ENCODE measurements at places on chromosomes 3 and 15.

GRCh38 chr15:73560501-73561117 is 72.6 kb downstream of the NPTN start:
- peak; percentile 55 for DNase-seq

DNA sequence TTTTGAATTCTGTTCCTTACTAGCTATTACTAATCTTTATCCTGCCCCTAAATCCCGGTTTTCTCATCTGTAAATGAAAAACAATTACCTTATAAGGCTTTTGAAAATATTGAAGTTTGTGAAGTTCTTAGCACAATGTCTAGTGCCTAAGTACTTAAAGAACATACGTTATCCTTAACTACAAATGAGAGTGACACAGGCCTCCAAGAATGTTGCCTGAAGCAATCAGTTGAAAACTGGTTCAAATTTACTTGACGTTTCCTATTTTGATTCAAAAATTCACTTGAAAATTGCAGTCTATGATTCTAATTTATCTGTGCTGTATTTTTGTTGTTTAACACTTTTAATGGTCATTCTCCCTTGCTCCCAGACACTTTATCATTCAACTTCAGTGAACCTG is 3.2 kb downstream of the SENP7 start:
- no peak for DNase-seq

GRCh38 chr15:64037116-64037515 is 9.2 kb downstream of the DAPK2 start:
- DNase-seq, result no peak

DNA sequence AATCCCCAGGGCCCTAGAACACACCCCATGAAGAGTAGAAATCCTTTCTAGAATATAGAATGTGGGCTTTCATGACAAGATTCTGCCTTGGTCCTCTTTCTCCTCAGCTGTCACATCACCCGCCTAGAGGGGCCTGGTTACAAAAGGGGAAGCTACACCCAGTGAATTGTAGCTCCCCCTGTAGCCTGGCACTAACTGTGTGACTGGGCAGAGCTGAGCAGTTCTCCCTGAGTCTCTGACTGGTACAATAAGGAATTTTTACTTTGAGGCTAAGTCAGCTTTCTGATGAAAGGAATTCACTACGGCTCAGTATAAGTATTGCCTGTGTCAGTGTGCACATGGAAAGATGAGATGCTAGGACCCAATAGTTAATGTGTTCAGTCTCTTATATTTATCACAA is 28.7 kb upstream of the ZNF148 start:
- no peak for DNase-seq

- no peak for DNase-seq
Observed at GRCh38 chr3:111695636-111696117, 100.5 kb upstream of the ZBED2 start.

DNA sequence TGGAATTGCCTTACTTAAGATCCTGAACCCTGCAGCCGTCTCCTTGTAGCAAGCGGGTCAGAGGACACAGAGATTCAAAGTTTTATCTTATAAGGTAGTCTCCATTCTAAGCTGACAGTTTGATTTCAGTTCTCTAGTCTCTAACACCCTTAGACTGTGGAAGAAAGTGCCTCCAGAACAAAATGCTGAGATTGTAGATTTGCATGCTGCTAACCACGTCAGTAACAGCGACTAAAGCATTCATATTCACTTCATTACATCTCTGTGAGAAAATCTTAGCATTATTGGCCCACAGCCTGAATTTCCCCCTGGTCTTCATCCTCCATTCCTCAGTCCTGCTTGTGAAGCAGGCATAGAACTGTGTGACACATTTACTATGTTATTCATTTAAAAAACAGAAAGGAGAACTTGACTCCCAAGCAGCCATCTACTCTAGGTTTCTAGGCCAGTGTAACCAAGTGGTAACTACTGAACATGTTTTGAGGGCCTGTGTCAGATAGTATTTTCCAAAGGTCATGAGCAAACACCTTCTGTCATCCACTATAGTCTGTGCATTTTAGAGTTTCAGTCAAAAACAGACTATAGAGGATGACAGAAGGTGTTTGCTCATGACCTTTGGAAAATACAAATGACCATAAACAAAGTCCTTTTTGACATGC is 27.4 kb downstream of the ARIH2 start:
- DNase-seq, result no peak

GRCh38 chr3:117084739-117085270 is 375.2 kb downstream of the TUSC7 start:
- no peak for DNase-seq

- no peak for DNase-seq
Observed at GRCh38 chr3:52494445-52494844, 693 bp upstream of the STAB1 start.

DNA sequence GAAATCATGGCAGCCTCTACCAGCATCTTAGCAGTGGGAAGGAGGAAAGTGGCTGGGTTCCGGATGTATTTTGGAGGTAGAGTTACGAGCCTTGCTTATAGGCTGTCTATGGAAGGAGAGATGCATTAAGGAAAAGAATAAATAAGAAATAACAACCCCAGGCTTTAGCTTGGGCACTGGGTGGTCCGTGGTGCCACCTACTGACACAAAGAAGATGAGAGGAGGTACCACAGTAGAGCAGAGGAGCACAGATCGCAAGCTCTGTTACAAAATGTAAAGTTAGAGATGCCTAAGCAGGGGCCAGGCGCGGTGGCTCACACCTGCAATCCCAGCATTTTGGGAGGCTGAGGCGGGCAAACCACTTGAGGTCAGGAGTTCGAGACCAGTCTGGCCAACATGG is 74.8 kb downstream of the TMEM39A start:
- no peak for DNase-seq

DNA sequence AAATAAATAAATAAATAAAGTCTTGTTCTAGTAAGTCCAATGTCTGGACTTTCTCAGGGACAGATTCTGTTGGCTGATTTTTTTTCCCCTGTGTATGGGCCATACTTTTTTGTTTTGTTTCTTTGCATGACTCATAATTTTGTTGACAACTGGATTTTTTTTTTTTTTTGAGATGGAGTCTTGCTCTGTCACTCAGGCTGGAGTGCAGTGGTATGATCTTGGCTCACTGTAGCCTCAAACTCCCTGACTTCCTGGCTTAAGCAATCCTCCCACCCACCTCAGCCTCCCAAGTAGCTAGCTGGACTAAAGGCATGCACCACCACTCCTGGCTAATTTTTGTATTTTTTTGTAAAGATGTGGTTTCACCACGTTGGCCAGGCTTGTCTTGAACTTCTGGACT is 38.9 kb downstream of the TICRR start:
- DNase-seq, result no peak

GRCh38 chr3:121883507-121883906 is 10.7 kb upstream of the SLC15A2 start:
- no peak for DNase-seq

- DNase-seq, result no peak
Observed at GRCh38 chr3:4827767-4828166, 151.5 kb upstream of the BHLHE40 start.

GRCh38 chr3:111863942-111864694 is 5.1 kb downstream of the PHLDB2 start:
- DNase-seq, result no peak

- no peak for DNase-seq
Observed at GRCh38 chr3:195557322-195557721, 14.2 kb upstream of the PPP1R2 start.
